ENCODE measurements at places on chromosomes 5 and 9.

DNA sequence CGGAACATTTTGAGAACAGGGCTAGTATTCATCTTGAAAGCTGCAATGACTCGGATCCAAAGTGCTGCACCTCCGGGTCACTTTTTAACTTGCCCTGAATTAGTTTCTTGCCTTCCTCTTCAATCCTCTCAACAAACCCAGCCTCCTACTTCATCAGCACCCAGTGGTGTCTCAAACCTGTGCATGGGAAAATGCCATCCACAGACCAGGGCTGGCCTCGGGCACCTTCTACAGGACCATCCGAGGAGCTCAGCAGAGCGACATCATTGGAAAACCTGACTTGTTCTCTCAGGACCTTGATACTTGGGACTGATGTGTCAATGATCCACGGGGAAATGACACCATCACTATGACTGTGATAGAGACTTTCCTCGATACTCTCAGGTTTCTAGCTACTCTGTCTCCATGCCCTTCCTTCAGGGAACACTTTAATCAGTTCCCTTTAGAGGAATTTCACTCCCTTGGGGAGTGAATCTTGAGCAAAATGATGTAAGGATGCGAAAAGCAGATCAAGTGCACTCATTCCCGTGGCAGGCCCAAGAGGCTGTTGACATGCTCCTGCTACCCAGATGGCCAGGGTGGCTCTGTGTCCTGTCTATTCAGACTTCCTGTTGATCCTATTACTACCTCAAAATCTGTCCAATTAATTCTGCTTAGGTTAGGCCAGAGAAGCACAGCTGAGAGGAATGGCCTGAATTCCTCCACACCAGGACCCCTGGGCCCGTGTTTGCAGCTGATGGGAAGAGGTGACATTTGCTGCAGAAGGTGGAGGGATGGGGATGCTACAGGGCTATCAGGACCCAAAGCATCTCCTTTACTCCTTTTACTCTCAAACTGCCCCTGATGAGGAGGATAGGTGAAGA, 96.5 kb upstream of the SLC25A48 start:
- DNase-seq: no peak

- DNase-seq: no peak
Observed at GRCh38 chr9:121835587-121836365, 184.3 kb downstream of the DAB2IP start.

DNA sequence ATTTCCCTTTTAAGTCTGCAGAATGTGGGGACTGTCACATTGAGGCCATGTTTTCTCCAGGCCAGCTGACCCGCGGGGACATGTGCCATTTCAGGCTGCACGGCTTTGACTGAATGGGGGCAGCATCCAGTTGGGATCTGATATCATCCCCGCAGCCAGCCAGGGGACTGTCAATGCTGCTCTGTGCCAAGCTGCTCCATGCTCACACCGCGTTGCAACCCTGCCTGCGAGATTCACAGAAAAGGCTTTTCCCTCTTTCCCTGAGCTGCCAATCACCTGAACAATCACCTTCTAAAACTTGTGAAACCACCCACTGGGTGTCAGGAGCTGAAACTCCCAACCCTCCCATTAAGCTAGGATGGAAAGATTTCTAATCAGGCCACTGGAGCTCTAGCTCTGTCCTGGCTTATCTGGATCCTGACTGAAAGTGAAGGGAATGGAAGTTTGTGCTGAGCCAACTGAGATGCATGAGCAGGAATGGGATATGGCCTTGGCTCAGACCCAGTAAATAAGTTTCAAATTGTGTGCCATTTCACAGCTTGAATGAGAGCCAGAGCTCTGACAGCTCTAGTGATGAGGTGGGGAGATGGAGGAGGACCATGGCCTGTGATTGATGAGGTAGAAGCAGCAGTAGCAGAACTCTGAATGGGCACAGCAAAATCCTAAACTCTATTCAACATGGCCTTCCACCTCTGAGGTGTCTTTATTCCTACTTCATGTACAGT, 34.5 kb upstream of the ZNF366 start:
- DNase-seq: no peak

DNA sequence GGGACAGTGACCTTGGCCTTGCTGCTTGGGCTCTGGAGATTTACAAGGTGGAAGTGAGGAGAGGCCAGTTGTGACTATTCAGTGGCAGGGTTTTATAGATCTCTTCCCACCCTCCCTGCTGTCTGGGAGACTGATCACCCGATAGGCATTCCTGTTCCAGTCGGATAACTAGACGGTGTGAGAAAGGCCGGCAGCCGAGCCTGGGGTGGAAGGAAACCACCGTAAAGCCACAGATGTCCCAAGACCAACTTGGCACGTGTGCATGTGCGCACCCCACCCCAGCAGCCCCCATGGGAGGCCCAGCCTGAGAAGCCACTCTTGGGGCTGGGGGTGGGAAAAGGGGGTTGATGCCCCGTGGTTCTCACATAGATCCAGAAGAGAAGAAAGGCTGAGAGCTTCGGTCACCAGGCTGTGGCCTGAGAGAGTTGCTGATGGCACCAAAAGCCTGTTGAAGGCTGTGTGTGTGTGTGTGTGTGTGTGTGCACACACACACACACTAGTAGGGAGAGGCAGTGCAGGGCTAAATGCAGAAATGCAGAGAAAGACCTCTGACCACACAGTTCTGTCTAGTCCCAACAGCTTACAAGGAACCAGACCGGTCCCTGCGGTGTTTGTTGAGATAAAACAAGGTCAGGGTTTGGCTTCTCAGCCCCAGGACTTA, 225.8 kb downstream of the FANCC start:
- peak; percentile 43 for DNase-seq

DNA sequence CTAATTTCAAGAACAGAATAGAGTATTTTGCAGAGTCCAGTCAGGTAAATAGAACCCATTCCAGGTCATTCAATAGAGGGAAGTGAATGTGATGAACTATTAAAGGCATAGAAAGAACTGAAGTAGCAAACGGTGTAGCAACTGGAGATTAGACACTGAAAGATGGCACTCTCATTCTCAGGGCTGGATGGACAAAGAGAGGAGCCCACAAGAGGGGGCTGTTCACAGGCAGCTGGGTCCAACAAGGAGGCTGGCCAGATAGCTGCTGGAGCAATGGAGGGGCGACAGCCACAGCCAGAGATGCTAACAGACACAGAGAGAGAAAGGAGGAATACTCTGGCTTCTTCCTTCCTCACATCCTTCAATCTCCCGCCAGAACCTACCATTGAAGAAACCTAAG, 93.1 kb upstream of the SMARCA2 start:
- DNase-seq: no peak

GRCh38 chr9:37944671-37945481, 40.9 kb upstream of the SLC25A51 start:
- no peak for DNase-seq

GRCh38 chr9:96327694-96328352, 25.8 kb upstream of the HSD17B3 start:
- no peak for DNase-seq
